Activated naive CD8-positive, alpha-beta T cell treated with anti-CD3 and anti-CD28 coated beads, Interleukin-2, amount 50 U/mL, for 24 hours (primary cell): ENCODE measurements at places on chromosomes 7 and 10.

DNA sequence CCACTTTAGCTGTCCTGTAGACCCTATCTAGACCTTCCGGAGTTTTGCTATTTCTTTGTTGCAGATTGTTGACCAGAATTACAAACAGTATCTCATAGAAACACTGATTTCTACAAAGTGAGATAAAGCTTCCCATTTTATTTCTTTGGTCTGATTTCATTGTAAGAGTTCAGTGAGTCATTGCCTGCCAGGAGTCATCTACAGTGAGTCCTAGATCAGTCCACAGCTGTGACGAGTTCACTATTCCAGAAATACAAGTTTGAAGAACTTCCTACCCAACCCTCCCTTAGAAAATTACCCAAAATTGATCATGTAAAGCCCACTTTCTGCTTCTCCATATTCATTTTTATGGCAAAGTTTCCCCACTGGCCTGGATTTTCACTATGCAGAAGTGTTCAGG is 905.5 kb downstream of the CNTNAP2 start:
- DNase-seq: no peak

- no peak for DNase-seq
Measured at GRCh38 chr7:29396563-29396962, 167.1 kb upstream of the PRR15 start.

DNA sequence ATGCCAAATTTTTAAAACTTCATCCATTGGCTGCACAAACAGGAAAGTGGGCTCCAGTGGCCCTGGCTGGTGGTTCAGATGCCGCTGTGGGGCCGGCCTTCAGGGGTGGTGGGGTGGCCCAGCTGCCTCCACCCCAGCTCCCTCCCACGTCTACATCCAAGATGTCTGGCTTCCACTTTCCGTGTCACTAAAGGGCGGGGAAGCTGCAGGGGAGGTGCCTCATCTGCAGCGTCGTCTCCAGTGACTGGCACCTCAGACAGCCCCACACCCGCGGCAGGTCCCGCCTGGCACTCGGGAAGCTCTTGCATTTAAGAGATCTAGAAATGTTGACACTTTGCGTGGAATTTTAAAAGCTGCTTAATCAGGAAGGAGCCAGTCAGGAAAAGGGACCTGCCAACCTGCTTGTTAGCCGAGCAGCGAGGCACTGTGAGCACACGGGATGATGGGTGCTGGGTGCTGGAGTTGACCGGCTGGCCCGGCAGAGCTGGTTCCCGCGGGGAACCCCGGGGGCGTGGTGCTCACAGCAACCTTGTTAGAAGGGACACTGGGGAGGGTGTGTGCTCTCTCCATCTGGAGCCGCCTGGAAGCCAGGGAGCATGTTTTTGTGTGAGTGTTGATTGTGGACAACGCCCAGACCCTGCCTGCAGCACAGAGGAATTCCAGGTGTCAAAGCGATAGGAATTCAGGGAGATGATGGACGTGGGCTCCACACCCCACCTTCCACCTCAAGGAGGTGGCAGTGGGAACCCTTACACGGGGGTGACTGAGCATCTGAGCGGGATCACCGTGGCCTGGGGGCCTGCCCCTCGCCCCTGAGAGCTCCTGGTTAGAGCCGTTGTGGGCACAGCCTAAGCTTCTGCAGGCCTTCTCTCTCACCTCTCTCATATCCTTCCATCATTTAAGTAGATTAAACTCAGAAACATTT is 320.5 kb downstream of the PTPRN2 start:
- no peak for DNase-seq

- DNase-seq: no peak
Measured at GRCh38 chr10:127921075-127921752, 14.3 kb downstream of the PTPRE start.

- no peak for DNase-seq
Measured at GRCh38 chr10:61024151-61024855, 80.3 kb upstream of the RHOBTB1 start.

DNA sequence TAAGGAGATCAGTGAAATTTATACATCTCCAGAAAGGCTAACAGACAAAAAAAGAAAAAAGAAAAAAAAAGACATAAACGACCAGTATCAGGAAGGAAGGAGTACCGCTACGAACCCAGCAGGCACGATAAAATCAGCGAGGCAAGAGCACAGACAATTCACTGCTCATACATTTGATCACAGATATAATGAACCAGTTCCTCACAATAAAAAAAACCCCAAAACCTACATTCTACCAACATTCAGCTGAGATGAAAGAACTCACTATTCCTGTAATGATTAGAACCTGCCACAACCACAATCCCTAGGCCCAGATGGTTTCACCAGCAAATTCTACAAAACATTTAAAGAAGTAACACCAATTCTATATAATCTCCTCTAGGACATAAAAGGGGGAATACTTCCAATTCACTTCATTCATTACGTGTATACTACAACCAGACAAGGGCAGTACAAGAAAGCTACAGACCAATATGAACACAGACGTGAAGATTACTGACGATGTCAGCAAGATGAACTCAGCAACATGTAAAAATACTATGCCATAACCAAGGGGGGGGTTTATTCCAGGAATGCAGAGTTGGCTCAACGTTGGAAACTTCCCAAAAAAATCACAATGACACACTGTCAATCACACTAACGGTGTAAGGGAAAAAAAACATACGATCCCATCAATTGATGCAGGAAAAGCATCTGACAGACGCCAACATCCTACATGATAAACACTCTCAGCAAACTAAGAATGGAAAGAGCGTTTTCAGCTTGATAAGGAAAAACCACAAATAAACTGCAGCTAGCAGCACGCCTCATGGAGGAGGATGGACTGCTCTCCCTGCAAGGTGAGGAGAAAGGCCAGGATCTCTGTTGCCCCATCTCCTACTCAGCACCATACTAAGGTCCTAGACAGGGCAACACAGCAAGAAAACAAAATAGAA is 256.2 kb downstream of the ELFN1 start:
- no peak for DNase-seq

- no peak for DNase-seq
Measured at GRCh38 chr10:99234791-99235657, 628 bp downstream of the HPSE2 start.

DNA sequence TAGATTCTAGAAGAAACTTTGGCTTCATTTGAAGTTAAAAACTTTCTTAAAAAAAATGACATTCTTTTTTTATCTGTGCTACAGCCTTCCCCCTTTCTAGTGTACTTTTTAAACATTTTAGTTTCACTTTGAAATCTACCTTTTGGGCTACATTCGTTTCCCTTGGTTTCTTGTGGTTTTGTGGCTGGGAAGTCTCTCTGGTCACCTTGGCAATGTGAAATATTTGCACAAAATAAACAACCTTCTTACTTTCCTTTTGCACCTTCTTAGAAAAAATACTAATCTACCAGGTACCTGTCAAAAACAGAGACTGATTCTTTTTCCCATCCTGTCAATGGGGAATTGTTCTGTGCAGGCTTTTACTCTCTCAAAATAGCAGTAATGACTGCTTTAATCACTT is 350.2 kb downstream of the GATA3 start:
- DNase-seq: peak; percentile 10

GRCh38 chr7:130090745-130091532 is 20.6 kb downstream of the KLHDC10 start:
- no peak for DNase-seq

- no peak for DNase-seq
Measured at GRCh38 chr10:28744069-28744768, 66.9 kb downstream of the BAMBI start.

- DNase-seq: no peak
Measured at GRCh38 chr7:87747681-87748080, 119.5 kb downstream of the RUNDC3B start.

DNA sequence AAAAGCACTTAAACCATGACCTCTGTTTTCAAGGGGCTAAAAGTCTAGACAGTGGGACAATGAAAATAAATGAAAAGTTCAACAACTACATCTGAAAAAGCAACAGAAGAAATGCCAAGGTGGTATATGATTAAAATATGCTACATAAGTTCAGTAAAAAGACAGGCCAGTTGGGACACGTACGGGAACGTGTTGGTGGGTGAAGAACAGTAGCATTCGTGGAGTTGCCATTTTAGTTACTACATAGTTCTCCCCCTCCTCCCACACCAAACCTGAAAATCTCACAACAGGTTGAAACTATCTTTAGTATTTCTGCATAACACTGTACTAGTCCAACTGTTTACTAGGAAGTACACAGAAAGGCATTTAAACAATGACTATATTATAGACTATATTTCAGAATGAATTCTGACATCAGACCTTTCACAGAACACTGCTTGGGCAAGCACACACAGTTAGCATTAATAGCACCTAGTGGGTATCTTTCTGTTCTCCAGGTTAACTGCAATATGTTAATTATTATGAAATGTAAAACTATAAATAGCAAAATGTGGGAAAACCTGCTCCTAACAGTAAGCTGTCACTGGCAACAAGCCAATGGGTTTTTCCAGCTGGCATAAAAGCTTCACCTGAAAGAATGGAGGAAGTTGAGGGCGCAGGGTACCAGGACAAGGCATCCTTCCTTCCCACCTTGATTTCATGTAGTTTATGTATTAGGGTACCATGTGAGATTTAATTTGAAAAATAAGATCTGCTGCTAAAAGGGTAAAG is 135.0 kb downstream of the STRA8 start:
- no peak for DNase-seq

DNA sequence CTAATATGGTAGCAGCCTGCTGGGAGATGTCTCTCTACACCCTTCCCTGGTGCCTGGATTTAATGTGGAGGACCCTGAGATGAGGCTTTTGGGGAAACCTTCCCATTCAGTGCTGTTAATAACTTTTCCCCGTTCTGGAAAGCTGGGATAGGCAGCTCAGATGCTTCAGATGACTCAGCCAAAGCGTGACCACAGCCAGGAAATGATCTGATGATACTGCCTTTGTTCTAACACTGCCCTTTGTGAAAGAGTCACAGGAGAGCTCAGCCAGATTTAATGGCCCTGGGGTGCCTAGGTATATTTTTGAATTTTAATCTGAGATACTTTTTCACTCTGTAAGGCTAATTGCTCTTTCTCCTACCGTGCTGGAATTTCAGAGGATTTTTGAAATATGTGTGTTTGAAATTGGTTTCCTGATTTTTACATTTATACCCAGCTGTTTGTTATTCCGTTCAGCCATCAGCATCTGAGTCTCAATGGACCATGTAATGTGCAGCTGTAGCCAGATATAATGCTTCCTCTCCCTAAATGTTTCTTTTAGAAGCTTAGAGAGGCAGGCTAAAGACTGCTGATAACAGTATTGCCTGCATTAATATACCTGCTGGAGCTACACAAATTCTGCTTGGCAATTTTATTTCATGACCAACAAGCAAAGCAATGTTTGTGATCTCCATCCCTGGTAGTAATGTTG is 17.8 kb downstream of the CELF2 start:
- DNase-seq: no peak

GRCh38 chr10:93299606-93300287 is 182.4 kb downstream of the MYOF start:
- DNase-seq: no peak

DNA sequence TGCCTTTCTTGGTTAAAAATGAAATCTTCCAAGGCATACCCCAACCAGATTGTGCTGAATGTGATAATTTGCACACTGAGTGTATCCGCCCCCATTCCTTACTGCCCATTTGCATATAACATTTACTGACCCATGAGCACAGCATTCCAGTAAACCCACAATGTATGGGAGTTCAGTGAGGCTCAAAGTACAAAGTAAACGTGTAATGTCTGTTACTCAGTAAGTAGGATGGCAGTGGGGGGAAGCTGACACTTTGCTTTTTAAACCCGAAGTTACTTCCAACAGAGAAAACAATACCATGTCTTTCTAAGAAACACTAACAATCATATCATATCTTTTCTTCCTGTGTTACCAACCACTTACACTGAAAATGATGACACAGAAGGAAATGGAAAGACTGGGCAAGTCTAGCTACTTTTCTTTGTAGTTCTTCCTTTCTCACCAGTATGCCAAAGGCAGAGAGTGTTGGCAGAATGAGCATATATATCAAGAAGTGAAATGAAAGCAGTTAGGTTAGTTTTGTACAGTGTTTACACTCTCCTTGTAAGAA is 27.1 kb upstream of the SOSTDC1 start:
- no peak for DNase-seq

- peak; percentile 89 for DNase-seq
Measured at GRCh38 chr7:4753598-4754432, 21.6 kb upstream of the AP5Z1 start.

DNA sequence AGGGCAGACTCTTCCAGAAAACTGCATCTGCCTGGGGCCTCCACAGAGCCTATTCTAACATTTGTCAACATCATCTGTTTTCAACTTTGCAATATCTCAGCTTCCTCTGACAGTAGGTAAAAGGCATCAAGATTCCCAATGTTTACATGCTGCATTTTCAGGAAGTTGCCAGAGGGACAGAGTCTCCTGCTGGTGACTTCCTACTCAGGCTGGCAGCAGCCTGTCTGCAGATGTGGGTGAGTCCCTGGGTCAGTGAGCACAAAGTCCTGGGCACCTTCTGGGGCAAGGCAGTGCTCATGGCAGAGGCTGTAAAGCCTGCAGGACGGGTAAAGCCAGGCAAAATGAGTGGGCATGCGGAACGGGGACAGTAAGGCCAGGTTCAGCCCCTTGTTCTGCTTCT is 69.4 kb downstream of the EBF3 start:
- DNase-seq: no peak

- DNase-seq: no peak
Measured at GRCh38 chr10:86603256-86603655, 51.1 kb upstream of the OPN4 start.

GRCh38 chr10:49138361-49138891 is 4.6 kb upstream of the FAM170B start:
- no peak for DNase-seq

DNA sequence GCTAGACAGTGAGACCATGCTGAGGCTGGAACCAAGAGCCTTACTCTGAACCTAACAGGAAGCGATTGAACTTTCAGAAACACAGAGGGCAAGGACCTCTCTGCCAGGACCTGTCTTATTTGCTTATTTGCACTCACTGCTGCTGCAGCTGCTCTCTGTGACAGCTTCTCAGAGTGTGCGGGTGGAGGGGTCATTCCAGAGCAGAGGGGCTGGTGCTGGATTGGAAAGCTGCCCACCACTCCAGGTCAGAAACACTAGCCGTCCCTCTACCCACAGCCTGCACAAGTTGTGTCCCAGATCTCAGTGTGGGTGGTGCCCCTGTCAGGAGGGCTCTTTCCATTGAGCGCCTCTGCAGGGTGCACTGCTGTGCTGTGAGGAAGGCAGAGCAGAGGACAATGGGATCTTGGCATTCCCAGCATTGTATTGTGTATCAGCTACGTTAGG is 126.2 kb downstream of the CCNY start:
- no peak for DNase-seq

GRCh38 chr7:111741811-111742240 is 179.5 kb upstream of the IMMP2L start:
- peak; percentile 21 for DNase-seq

GRCh38 chr7:55133630-55134358 is 115.0 kb downstream of the EGFR start:
- no peak for DNase-seq
